ENCODE measurements at places on chromosomes 5 and 9. TPM values are rescaled to one million over a fixed set of nuclear protein-coding genes. Genes with fewer than 3 reads are reported as not detected.

DNA sequence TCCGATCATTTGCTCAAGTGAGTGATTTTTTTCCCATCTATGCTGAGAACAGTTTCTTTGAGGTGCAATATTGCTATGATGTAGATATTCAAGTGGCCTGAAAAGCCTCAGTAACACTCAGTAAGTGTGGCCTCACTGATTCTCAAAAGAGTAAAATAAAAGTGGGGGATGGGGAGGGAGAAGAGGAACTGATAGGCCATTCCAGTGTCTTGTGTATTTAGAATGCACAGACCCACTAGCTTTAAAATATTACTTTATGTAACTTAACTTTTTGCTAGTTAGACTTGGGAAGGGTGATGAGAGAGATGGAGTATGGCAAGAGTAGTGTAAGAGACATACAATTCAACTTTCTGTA lies 79.5 kb upstream of the ZNF608 start:
- DNase-seq = no peak

- DNase-seq = no peak
These were observed 124.3 kb downstream of the CCDC192 start for GRCh38 chr5:127827451-127827850.

DNA sequence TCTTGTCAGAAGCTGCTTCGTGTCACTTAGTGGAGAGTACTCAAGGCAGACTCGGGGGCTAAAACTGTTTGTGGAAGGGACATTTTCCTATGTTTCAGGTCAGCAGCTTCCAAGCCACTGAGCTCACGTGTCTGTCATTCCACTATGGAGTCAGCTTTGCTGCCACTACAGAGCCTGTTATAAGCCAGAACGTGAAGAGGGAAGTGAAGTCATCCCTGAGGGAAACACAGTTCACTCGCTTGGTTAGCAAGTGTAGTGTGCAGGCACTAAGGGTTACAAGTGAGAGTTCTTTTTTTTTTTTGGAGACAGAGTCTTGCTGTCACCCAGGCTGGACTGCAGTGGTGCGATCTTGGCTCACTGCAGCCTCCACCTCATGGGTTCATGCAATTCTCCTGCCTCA lies 24.5 kb upstream of the LTC4S start:
- DNase-seq = no peak

GRCh38 chr5:110956280-110956912 lies 115.1 kb upstream of the TSLP start:
- no peak for DNase-seq

GRCh38 chr5:41735213-41735612 lies 135.0 kb downstream of the OXCT1 start:
- no peak for DNase-seq

The TMC1 gene
- total RNA-seq = not detected

The DBH gene
- not detected for total RNA-seq

The SH3GL2 gene
- total RNA-seq = under 0.01 TPM

The MAT2B gene
- 107 TPM for total RNA-seq

- peak; percentile 65 for DNase-seq
These were observed 30.3 kb downstream of the NDST1 start for GRCh38 chr5:150538007-150538917.

GRCh38 chr5:14032918-14033317 lies 88.4 kb upstream of the DNAH5 start:
- peak; percentile 33 for DNase-seq

The SLC4A9 gene
- not detected for total RNA-seq

DNA sequence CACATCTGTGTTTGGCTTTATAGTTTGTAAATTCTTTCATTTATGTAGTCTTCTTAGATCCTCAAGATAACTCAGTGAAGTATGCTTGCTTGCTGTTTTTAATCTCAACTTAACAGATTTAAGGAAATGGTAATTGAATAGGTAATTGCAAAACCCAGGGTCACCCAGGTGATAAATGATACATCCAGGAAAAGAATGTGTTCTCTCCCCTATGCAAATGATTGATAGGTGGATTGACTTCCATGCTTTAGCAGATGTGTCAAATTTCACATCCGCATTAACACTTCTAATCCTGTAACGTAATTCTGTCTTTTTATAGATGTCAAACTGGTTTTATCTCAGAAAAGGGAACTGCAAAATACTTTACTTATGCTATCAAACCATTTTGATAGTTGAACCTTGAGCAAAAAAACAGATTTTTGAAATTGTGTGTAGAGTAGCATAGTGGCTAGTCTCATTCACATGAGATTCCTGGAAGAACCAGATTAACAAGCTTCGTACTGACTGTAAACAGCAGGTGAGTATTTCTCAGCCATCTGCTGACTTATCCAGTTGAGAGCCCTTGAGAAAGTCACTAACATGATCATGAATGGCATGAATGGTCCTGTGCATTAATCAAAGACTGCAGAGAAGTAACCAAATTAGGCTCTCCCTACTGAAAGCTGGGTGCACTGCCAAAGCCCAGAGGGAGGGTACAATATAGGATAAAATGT lies 86.7 kb upstream of the PAM start:
- DNase-seq = no peak

Data from IMR-90 (cell line).